ENCODE measurements at places on chromosomes 5 and 9. TPM values are rescaled to one million over a fixed set of nuclear protein-coding genes. Genes with fewer than 3 reads are reported as not detected.

The TAF11L5 gene
- total RNA-seq = not detected

The FRMD3 gene
- 0.54 TPM for total RNA-seq

The JAKMIP2 gene
- 6.3 TPM for total RNA-seq

The LIFR gene
- not detected for total RNA-seq

The TMEM171 gene
- not detected for total RNA-seq

The WDR31 gene
- 2.0 TPM for total RNA-seq

The TRIO gene
- total RNA-seq = 9.6 TPM

The MARCOL gene
- not detected for total RNA-seq

The PCDHGB1 gene
- total RNA-seq = 0.17 TPM

The MCTP1 gene
- 0.10 TPM for total RNA-seq

The FAXDC2 gene
- not detected for total RNA-seq

The TNFSF15 gene
- total RNA-seq = 3.9 TPM

The CWC27 gene
- total RNA-seq = 27.2 TPM

The ZNF483 gene
- total RNA-seq = 4.7 TPM

The KIAA0825 gene
- 2.1 TPM for total RNA-seq

The TSSK1B gene
- not detected for total RNA-seq

The OGN gene
- not detected for total RNA-seq

The SPINK4 gene
- not detected for total RNA-seq

The PHYHD1 gene
- 2.9 TPM for total RNA-seq

The SPATA31D4 gene
- total RNA-seq = not detected

The LCN15 gene
- total RNA-seq = not detected

The SLC25A2 gene
- total RNA-seq = 0.56 TPM

The CARTPT gene
- not detected for total RNA-seq

The RC3H2 gene
- total RNA-seq = 54.5 TPM

The OR1J2 gene
- total RNA-seq = not detected

The MORN5 gene
- not detected for total RNA-seq

The WNK2 gene
- total RNA-seq = 0.22 TPM

The FOXD4L3 gene
- 0.29 TPM for total RNA-seq

The PDLIM4 gene
- 0.74 TPM for total RNA-seq

The ACOT12 gene
- not detected for total RNA-seq

The PIGO gene
- total RNA-seq = 31.2 TPM

The EIF4E1B gene
- not detected for total RNA-seq

The NTRK2 gene
- total RNA-seq = 1.5 TPM

The ALDH1A1 gene
- not detected for total RNA-seq

The FOXE1 gene
- total RNA-seq = not detected

The WDR38 gene
- not detected for total RNA-seq

The OR1Q1 gene
- total RNA-seq = not detected

The CTSL gene
- 3.9 TPM for total RNA-seq

Data from T-helper 1 cell treated with Interleukin-12 subunit alpha and Interleukin-12 subunit beta and Interleukin-4 antibody, amounts not matched to agents 30 ng/mL and 1 ng/mL, for 36 hours (primary cell).